Stimulated activated CD4-positive, alpha-beta T cell treated with anti-CD3 and anti-CD28 coated beads, Interleukin-2, amount 100 ng/mL, for 24 hours (primary cell): ENCODE measurements at places on chromosomes 2 and 18.

GRCh38 chr18:28359176-28359575 lies 182.2 kb upstream of the CDH2 start:
- DNase-seq = no peak

DNA sequence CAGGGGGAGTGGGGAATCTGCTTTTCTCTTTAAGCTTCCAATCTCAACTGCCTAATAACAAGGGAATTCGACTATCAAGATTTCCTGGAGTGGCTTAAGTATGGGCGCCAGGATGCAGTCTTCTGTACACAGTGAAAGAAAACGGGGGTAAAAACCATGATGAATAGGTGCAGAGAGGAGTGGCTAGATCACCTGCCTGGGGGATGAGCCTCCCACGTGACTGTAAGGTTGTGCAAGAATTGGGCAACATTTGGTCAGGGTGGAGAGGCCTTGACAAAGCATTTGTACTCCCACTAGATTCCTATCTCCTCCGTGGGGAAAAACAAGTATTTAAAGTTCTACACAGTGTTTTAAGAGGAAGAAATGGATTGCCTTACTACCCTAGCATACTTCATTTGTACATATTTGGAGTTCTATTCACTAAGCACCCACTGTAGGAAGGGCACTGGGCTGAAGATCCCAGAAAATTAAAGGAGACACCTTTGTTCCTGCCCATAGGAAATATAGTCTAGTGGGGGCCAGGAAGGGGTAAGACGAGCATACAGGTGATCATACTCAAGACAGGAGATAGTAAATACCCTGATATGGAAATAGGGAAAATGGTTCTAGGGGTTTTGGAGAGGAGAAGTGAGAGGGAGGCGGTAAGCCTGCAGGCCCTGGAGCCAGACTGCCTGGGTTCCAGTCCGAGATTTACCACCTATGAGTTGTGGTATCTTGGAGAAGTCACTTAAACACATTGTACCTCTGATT lies 29.2 kb downstream of the EPAS1 start:
- DNase-seq = no peak

- no peak for DNase-seq
Measured at GRCh38 chr2:132979339-132980093, 309.5 kb upstream of the LYPD1 start.

DNA sequence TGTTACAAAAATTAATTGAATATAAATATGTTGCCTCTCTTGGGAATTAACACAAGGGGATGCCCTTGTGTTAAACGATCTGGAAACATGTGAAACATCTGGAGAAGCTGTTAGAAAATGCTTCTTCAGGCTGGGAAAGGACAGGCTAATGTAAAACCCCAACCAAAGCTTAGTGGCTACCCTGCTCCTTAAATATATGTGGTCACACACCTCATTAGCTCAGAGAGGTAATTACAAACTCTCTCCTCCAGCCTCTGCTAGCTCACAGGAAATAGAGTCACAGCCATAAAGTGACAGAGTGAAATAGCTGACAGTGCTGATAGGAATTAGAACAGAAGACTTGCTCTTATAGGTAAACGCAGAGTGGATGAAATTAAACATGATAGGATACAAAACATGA lies 155.9 kb downstream of the RAB3GAP1 start:
- DNase-seq = no peak

DNA sequence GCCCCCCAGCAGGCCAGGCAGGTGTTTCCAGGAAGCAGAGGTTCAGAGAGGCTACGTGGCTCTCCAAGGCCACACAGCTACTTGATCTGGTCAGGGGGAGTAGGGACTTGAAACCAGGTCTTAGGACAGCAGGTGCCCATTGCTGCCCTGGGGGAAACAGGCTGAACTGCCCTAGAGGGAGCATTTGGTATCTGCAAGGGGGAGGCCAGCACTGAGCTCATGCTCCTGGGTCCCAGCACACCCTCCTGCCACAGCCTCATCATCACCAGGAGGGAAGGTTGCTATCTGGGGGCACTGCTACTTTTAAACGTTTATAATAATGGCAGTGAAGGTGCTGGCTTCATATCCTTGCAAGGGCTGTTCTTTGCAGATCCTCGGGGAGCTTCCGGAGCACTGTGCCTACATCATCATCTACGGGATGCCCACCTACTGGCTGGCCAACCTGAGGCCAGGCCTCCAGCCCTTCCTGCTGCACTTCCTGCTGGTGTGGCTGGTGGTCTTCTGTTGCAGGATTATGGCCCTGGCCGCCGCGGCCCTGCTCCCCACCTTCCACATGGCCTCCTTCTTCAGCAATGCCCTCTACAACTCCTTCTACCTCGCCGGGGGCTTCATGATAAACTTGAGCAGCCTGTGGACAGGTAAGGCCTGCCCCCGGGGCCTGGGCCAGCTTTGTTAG lies 36.1 kb downstream of the ABCG8 start:
- no peak for DNase-seq

GRCh38 chr2:239762106-239762505 lies 263.0 kb downstream of the NDUFA10 start:
- DNase-seq = no peak

DNA sequence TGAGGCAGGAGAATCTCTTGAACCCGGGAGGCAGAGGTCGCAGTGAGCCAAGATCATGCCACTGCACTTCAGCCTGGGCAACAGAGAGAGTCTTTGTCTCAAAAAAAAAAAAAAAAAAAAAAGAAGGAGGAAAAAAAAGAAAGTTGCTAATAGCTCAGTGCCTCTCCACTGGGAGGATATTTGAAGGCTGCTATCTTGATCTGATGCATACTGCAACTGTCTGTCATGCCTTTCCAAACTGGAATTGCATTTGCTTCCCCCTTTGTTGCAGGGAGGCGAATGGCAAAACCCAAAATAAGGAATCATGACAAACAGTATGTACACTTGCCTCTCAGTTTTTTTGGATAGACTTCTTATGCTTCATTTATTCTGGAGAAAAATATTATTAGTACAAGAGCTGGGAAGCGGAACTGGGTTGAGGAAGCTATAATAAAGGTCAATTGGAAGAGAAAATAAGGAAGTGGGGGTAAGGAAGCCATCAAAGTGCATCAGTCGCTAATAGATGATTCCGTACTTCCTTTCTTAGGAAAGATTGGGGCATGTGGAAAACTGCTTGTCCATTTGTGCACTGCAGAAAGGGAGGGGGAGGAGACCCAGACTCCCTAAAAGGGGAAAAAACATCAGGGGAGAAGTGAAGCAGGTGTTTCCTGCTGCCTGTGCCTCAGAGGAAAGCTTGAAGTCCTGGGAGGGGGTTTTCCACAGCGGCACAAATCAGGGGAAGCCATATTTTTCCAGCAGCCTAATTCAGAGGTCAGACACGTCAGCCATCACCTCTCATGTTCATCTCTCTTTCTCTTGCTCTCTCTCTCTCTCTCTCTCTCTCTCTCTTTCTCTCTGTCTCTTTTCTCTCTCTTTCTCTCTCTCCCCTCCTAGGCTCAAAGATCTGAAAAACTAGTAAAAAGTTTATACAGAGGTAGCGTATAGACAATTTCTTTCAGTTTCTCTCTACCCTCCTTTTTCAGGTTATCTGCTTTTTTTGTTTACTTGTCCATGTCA lies 301.4 kb upstream of the TNP1 start:
- DNase-seq = no peak

- DNase-seq = no peak
Measured at GRCh38 chr18:76927223-76927725, 104.9 kb downstream of the ZNF236 start.

GRCh38 chr2:179443180-179443579 lies 178.5 kb upstream of the SESTD1 start:
- no peak for DNase-seq

DNA sequence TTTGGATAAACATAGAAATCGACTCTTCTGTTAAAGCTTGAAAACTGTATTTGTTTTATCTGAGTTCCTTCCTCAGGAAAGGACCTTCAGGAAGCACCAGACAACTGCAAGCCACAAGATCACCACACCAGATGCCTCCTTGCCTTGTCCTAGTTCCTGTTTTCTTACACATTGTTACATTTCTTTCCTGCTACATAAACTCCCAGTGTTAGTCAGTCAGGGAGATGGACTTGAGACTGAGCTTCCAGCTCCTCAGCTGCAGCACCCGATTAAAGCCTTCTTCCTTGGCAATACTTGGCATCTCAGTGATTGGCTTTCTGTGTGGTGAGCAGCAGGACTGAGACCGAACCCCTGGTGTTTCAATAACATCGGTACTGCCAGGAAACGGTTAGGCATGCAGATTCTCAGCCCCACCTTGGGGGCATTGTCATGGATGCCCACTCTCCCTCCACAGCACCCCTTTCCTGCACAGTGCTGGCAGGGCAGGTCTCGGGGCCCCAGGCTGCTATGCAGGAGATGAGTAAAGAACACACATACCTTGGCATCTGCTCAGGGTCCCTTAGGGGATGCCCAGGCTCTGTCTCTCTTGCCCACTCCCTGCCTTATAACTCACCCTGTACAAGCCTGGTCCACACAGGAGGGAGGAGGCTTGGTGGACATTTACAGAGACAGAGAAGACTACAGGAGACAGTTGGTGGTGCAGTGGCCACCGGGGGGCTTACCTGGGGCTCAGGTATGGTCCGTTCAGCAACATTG lies 32.6 kb downstream of the ANKMY1 start:
- DNase-seq = peak; percentile 3

- peak; percentile 60 for DNase-seq
Measured at GRCh38 chr2:119659601-119660342, 19.2 kb upstream of the TMEM177 start.

GRCh38 chr2:77268626-77269025 lies 253.6 kb downstream of the LRRTM4 start:
- DNase-seq = no peak

DNA sequence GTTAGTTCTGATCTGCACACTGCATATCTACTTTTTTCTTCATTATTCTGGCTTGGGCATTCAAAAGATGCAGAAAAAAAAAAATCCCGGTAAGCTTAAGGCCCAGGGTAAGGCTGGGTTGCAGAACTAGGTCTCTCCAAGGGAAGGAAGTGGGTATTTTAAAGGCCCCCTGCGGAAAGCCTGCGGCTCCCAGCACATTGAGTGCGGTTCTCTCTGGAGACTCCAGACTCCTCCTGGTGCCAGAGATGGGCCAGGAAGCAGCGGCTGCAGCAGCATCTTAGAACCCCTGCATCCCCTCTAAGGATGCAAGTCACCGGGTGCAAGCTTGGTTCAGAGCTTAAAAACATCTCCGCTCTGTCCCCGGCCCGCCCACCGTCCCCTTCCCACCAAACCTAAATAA lies 49.5 kb downstream of the TGIF1 start:
- no peak for DNase-seq

DNA sequence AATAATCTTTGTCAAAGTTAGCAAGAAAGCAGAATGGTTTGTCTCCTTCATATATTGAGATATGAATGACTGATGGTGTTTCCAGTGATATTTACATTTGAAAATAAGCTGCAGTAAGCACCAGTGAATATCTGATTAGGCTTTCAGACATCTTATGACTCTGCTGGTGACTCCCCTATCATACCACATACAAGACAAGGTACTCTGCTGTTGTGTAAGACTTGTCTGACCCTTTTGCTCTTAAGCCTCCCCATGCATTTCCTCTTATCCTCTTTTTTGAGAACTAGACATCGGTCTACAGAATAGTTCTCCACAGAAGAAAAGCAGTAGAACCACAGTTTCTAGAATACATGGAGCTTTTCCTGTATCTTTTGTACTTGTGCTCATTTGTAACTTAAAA lies 9.3 kb downstream of the POLI start:
- no peak for DNase-seq

- DNase-seq = no peak
Measured at GRCh38 chr2:96150791-96151594, 5.8 kb upstream of the DUSP2 start.

DNA sequence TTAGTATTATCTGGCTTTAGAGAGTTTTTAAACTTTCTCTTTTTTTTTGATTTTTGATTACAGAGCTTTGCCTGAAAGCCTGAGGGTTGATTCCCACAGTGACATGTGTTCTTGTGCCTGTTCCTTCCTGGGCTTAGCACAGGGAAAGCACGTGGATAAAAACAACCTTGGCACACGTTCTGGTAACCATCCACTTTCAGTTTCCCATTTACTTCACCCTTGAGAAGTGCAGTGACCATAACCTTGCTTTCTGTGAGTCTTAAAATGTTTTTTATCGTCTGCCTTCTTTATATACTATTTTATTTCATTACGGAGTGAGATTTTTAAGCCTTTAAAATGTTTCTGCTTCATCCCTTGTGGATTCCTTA lies 11.5 kb downstream of the CD226 start:
- no peak for DNase-seq

DNA sequence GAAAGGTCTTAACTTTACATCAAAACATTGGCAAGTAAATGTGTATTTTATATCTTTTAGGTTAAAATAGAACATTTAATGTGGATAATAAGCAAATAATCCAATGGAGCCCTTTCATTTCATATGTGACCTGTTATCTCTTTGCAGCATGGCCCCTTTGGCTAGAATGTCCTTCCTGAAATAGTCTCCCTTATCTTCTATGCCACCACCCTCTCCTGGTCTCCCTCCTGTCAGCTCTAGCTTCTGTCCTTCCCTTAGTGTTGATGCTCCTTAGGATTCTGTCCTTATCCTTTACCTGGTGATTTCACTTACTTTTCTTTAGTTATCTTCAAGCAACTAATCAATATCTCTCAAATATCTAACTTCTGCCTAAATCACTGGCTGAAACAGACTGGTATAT lies 87.1 kb upstream of the TFCP2L1 start:
- DNase-seq = no peak

GRCh38 chr18:56270671-56271250 lies 367.6 kb downstream of the TXNL1 start:
- DNase-seq = no peak

GRCh38 chr2:54455131-54455562 lies 980 bp upstream of the SPTBN1 start:
- DNase-seq = no peak

- no peak for DNase-seq
Measured at GRCh38 chr2:40281021-40281940, 170.6 kb downstream of the SLC8A1 start.

- no peak for DNase-seq
Measured at GRCh38 chr18:28334516-28334915, 157.6 kb upstream of the CDH2 start.

- DNase-seq = no peak
Measured at GRCh38 chr2:28588292-28588670, 92.4 kb downstream of the PLB1 start.

GRCh38 chr18:42561521-42561920 lies 554.0 kb downstream of the RIT2 start:
- no peak for DNase-seq

- no peak for DNase-seq
Measured at GRCh38 chr2:127320586-127321275, 26.8 kb upstream of the ERCC3 start.

DNA sequence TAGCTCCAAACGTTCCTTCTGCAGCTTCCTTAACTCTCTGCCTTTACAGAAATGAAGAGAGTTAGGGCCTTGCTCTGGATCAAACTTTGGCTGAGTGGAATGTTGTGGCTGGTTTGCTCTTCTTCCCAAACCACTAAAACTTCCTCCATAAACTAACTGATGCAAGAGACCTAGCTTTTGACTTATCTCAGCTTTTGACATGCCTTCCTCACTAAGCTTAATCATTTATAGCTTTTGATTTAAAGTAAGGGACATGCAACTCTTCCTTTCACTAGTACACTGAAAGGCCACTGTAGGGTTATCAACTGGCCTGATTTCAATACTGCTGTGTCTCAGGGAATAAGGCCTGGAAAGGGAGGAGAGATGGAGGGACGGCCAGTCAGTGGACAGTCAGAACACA lies 8.3 kb downstream of the PXDN start:
- DNase-seq = no peak
